ENCODE measurements at places on chromosomes 4 and X.

DNA sequence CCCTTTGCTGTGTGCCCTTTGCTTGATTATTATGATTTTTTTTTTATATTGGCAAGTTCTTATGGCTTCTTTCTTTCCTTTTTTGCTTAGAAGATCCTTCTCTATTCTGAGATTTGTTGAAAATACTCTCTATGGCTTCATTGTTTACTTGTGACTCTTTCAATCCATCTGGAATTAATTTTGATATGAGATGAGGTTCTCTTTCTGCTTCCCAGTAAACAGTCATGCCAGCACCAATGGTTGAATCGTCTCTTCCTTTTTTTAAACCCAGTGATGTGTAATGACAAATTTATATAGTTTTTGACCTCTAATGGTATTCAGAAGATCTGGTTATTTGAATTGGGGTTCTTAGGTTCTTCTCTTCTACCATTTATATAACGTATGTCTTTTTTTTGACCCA lies 121.8 kb downstream of the ARHGAP10 start:
- no peak for DNase-seq

- DNase-seq, result no peak
Observed at GRCh38 chr4:38468339-38468866, 195.6 kb upstream of the KLF3 start.

DNA sequence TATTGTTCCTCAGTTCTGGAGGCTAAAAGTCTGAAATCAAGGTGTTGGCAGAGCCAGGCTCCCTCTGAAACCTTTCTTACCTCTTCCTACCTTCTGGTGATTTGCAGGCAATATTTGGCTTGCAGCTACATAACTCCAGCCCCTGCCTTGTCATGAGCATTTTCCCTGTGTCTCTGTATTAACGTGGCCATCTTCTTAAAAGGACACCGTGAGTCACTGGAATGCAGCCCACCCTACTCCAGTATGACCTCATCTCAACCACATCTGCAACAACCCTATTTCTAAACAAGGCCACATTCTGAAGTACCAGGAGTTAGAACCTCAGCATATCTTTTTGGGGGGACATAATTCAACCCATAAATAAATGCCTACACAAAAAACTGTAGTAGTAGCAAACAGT lies 40.7 kb downstream of the FANCB start:
- no peak for DNase-seq

DNA sequence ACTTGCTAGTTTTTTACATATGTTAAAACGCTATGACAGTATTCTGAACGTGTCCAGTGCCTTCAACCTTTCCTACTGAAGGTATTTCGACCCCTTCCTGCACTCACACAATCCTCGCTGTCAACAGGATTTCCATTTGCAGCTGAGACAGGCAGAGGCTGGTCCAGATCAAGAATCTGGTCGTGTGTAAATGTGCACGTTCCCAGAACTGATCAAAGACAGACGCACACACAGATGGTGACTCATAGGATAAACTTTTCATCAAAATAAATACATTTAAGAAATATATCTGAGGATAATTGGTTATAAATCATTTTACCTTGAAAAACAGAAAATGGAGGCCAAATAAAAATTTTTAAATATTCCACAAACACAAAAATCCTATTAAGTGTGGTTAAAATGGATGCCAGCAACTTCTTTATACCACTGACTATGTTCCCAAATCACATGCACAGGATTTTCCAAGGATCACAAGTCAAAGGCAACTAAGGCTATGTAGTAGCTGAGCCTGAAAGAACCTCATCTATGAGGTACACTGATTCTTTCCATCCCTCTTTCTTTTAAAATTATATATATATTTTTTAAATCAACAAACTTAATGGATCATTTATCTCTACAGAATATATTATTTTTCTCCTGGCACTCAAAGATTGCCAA lies 85.9 kb downstream of the RNF150 start:
- no peak for DNase-seq

- DNase-seq, result no peak
Observed at GRCh38 chr4:142713282-142714030, 132.6 kb downstream of the INPP4B start.

GRCh38 chr4:155658681-155659064 lies 8.0 kb upstream of the GUCY1A1 start:
- no peak for DNase-seq

DNA sequence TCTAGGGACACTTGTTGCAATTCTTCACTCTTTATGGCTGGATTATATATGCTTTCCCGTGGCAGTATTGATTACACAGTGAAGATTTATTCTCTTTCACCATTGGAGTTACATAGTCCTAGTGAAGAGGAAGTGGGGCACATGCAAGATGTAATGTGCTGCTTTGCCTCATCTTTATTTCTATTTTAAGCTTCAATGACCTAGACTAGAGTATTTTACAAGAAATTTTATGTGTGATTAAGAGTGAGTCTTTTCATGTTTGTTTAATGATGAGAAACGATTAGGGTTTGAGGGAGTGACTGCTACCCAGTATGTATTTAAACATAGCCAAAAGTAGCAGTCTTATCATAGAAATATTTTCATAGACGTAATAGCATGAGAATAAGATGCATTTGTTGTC lies 30.8 kb downstream of the DIAPH2 start:
- DNase-seq, result peak; percentile 30

GRCh38 chr4:138114434-138114833 lies 127.7 kb downstream of the SLC7A11 start:
- no peak for DNase-seq

- DNase-seq, result peak; percentile 69
Observed at GRCh38 chr4:153573881-153574802, 108.0 kb downstream of the TMEM131L start.

DNA sequence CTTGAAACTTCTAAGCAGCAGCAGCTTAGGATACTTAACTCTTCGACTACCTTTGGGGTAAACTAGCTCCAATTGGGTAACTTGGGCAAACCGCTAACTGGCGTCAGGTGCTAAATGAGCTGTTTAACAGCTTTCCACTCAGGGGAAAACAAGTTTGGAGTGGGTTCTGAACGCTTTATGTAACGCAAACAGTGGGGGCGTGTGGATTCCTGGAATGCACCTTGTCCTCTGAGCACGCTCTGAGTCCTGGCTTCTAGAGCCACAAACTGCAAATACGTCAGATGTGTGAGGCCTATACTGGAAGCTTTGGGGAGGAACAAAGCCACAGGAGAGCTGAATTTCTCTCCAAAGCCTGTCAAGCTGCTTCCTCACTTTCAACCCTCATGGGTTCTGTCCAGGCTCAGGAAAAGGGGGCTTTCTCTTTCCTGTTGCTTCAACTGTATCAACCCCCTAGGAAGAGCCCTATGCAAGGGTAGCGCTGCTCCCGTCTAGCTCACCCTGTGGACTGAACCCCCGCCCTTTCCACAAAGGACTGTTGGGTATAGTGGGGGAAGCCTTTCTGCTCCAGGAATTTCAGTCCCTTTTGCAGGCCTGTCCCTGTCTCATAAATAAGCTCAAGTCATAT lies 4.5 kb upstream of the WDR1 start:
- peak; percentile 48 for DNase-seq

DNA sequence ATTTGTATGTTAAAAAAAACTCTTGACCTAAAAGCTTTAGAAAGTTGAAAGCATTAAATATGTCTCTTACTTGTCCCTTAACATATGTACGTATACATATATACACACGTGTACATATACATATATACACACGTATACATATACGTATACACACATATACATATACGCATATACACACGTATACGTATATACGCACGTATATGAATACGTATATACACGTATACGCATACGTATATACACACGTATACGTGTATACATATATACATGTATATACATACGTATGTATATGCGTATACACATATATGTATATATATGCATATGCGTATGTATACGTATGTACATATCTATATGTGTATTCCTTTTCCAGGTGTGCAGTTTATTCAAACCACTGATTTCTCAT lies 3.8 kb downstream of the KDM6A start:
- DNase-seq, result no peak

GRCh38 chr4:24734511-24734910 lies 60.9 kb upstream of the SOD3 start:
- no peak for DNase-seq

DNA sequence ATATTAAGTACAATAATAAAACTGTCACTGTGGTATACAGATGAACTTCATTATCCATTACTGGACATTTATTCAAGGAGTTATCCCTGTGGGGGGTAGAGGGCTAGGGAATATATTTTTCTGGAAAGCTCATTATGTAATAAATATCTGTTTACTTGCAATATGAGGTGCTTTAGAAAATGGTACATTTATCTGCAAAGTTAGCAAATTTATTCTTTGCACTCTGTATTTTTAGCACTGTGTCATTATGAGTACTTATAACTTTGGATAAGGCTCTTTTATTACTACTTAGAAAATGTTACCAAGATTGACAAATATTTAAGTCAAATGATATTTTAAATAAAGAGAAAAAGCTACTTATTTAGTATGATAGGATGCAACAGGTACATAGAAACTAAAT lies 37.8 kb downstream of the ANKRD17 start:
- DNase-seq, result no peak

DNA sequence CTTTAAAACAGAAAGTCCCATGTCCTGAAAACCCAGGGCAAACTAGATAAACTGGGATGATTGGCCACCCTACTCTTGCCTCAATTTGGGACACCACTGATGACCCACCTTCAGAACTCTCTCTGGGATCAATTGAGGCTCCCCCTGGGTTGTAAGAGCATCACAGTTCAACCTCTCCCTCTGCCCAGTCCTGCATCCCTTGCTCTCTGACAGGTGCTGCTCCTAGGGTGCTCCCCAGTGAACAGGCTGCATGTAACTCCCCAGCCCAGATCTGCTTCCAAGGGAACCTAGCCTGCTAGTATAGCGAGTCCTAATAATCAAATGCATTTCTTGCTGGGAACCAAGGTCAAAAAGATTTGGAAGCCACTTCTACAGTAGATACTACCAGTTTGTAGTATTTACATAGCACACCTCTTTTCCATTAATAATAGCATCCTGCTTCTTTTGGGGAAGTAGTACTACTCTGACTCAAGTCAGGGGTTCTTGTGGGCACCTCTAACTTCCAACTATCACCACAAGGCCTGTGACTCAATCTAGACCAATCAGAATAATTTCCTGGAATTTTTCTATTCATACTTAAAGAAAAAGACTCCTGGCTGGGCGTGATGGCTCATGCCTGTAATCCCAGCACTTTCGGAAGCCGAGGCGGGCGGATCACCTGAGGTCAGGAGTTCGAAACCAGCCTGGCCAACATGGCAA lies 42.1 kb upstream of the SPINK2 start:
- DNase-seq, result peak; percentile 16

All from KBM-7 (cell line).